ENCODE measurements at places on chromosomes 4 and X.

DNA sequence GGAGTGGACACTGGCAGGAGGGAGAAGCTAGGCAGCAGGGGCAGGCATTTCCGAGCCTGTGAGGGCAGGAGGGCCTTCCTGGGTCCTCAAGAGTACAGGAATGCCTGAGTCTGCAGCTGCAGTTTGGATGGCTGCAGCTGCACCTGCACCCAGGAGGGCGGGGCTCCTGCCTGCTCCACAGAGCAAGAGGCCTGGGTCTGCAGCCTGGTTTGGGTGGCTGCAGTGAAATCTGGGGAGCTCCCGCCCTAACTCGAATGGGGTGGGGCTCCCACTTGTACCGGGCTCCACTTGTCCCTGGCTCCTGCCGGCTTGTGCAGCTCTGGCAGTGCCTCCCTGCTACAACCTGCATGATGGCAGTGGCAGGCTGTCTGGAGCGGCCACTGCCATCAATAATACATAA lies 436.0 kb downstream of the ARHGAP24 start:
- no peak for DNase-seq

- DNase-seq, result no peak
These were observed 114.4 kb downstream of the GLRA3 start for GRCh38 chr4:174714393-174715211.

GRCh38 chrX:71859637-71860036 lies 51.0 kb upstream of the NHSL2 start:
- no peak for DNase-seq

- DNase-seq, result no peak
These were observed 231.7 kb upstream of the PGRMC2 start for GRCh38 chr4:128519163-128519830.

DNA sequence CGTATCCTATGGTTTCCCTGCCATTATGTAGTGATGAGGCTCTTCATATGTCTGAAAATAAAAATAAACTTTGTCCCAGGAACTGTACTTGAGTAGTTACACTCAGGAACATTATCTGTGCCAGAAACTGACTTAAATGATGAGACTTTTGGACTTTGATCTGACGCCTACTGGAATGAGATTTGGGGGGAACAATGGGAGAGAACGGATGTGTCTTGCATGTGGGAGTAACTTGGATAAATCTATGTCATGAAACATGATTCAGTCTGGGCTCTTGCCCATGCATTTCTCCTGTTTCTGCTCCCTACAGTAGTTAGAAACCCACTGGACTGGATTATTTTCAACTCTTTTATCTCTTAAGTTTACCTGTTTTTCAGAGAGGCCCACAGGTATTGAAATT lies 2351.4 kb downstream of the PCDH7 start:
- no peak for DNase-seq

GRCh38 chrX:100340491-100341141 lies 69.5 kb downstream of the PCDH19 start:
- no peak for DNase-seq

- DNase-seq, result no peak
These were observed 30.6 kb downstream of the PCDH19 start for GRCh38 chrX:100379388-100379986.

- no peak for DNase-seq
These were observed 1026.9 kb upstream of the SLIT2 start for GRCh38 chr4:19224820-19225219.

DNA sequence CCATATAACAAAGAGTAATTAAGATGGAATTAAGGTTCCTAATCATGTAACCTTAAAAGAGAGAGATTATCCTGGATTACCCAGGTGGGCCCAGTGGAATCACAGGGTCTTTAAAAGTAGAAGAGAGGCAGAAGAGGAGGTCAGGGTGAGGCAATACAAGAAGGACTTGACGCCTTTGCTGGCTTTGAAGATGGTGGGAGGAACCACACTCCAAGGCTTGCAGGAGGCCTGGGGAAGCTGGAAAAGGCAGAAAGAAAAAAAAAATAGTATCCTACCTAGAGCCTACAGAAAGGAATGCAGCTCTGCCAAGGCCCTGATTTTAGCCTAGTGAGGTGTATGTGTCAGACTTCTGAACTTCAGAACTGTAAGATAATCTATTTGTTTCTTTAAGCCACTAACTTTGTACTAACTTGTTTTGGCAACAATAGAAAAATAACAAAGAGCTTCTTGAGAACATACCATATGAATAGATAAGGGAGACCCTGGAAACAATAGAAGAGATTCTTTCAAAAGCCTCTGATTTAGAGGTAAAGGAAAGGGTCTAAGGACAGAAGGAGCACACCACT lies 229.9 kb upstream of the TTC29 start:
- DNase-seq, result no peak
